ENCODE measurements at places on chromosomes 16 and 17.

DNA sequence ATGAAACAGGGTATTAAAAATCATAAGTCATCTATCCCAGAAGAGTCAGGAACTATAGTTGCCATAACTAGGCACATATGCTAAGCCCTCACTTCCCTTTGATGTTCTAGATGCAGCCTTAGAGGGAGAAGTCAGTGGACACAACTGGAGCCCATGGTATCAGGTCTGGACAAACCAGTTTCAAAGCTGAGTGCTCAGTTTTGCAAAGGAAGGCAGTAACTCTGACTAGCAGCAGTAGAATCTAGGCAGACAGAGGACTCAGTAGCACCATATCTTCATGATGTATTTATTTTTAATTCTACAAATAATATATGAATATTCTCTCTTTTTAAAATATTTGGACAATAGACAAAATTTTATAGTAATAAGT lies 11.7 kb upstream of the FAM20A start:
- DNase-seq: no peak

GRCh38 chr16:57970970-57971369 lies at the start of gene CNGB1:
CNGB1 (minus strand) TSS chr16:57971128; CDS start chr16:57967286, 3,842 bp downstream.
- no peak for DNase-seq

DNA sequence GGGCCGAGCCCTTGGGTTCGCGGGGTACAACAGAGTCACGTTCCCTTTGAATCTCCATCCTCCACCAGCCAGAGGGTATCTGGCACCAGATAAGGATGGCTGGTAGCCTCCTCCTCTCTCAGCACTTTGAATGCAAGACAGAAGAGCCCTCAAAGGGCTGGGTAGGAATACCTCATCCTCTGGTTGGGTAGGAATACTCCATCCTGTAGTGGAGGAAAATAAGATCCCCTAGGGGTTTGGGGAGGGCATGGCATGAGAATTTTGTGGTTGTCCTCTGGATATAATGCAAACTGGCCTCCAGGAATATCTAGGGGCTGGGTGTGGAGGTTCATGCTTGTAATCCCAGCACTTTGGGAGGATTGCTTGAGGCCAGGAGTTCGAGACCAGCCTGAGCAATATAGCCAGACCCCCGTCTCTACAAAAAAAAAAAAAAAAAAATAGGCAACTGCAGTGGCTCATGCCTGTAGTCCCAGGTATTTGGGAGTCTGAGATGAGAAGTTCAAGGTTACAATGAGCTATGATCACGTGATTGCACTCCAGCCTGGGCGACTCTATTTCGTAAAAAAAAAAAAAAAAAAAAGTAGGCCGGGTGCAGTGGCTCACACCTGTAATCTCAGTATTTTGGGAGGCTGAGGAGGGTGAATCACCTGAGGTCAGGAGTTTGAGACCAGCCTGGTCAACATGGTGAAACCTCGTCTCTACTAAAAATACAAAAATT lies 2.7 kb downstream of the IGFBP4 start:
- no peak for DNase-seq

- no peak for DNase-seq
Observed at GRCh38 chr17:81685108-81685507, 1.3 kb downstream of the HGS start.

DNA sequence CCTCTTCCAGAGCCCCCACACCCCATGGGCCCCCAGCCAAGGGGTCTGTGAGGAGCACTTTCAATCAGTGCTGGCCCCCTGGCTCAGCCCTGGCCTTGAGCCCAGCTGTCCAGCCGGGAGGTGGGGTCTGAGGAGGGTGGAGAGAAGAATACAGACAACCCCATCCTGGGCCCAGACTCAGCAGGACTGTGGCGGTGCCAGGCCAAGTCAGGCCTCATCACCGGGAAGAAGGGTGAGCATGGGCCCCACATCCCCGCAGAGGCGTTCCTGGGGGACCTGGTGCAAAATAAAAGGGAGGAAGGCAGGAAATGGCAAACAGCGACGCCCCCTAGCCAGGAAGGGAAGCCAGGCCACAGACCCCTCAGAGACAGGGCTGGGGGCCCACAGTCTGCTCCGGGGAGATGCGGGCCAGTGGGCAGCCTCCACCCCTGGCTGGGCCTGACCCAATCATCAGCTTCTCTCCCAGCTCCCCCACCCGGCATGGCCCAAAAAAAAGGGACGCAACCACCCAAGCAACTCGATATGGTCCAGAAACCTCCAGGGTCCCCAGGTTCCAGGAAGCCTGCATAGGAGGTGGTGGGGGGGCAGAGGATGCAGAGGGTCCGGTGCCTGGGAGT lies 20.6 kb downstream of the ZNF423 start:
- no peak for DNase-seq

- DNase-seq: no peak
Observed at GRCh38 chr16:47503936-47504335, 42.8 kb downstream of the PHKB start.

- no peak for DNase-seq
Observed at GRCh38 chr16:6250511-6250910, 1082.1 kb upstream of the RBFOX1 start.

DNA sequence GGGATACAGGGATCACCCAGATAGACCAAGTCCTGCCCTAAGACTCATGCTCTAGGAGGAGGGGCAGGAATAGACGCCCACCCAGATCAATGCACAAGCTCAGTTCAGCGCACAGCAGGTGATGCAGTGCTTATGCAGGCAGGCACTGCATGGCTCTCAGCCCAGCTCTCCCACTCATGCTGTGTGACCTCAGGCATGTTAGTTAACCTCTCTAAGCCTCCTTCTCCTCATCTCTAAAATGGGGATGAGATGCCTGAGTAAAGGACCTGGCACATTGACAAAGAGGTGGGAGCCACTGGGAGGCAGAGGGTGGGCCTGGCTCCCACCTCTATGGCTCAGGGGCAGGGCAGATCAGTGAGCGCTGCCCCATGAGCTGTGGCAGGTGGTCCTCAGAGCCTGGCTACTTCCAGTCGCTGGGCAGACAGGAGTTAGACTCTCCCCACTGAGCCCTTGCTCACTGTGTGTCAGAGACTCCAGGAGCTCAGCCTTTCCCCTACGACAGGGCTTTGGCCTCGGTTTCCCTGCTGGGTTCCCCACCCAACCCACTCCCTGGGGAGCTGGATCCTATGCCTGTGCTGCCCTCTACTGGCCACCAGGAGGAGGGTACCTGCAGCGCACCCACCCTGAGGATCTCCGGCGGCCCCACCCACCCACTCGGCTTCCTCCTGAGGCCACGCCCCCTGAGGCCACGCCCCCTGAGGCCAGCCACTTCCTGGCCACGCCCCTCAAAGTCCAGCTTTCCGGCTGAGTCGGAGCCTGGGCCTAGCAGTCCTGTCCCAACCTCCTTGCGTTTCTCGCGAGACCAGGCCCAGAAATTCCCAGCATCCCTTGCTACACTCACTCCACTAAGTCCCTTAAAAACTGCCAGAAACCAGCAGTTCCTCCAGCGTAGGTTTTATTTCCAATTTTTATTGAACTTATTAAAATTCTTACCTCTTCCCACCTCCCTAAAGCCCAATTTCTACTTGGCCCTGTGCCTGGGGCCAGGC lies 196.1 kb downstream of the GSG1L start:
- DNase-seq: no peak

GRCh38 chr17:69869667-69870066 lies 205.4 kb upstream of the KCNJ16 start:
- DNase-seq: no peak

DNA sequence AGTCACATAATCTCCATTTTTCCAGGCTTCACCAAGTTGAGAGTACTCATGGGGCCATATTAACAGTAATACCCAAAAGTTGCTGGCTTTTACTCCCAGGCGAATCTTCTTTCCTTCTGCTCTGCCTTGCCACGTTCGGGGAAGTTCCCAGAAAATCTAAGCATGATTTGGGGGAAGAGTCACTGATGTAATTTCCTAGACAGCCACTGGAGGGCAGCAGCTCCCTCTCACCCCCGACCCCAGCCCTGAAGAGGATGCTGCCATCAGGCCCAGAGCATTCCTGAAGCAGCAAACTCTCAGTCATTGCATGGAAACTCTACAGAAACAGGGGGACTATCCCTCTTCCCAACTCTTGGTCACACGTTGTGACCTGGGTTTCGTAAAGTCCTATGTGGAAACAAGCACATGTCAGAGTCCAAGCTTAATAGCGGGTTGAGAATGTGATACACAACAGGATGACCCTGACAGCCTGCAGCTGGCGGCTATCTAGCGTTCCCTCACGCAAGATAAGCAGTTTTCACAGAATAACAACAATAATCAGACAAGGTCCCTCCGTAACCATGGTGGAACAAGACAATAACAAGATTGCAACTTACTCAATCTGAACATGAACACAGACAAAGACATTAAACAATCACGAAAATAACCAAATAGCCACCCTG lies 43.8 kb upstream of the DHX40 start:
- peak; percentile 71 for DNase-seq

GRCh38 chr17:2398655-2399571 lies 1.9 kb downstream of the MNT start:
- no peak for DNase-seq

DNA sequence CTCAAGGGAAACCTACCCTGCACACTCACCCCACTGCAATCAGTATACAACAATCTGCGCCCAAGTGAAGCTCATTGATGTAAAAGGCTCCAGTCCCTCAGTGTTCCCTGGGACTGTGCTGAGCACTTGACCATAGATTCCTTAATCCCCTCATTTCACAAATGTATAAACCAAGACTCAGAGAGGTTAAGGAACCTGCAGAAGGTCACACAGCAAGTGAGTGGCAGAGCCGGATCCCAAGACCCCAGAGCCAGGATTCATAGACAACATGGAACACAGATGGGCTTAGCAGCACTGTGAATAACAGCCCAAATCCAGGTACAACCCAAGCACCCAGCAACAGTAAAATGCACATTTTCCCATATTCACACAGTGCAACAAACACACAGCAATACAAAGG lies 225.7 kb downstream of the C16orf78 start:
- DNase-seq: no peak

- no peak for DNase-seq
Observed at GRCh38 chr16:60419859-60420258, 1616.4 kb downstream of the CDH8 start.

- no peak for DNase-seq
Observed at GRCh38 chr16:5549802-5550201, 452.2 kb upstream of the EEF2KMT start.

DNA sequence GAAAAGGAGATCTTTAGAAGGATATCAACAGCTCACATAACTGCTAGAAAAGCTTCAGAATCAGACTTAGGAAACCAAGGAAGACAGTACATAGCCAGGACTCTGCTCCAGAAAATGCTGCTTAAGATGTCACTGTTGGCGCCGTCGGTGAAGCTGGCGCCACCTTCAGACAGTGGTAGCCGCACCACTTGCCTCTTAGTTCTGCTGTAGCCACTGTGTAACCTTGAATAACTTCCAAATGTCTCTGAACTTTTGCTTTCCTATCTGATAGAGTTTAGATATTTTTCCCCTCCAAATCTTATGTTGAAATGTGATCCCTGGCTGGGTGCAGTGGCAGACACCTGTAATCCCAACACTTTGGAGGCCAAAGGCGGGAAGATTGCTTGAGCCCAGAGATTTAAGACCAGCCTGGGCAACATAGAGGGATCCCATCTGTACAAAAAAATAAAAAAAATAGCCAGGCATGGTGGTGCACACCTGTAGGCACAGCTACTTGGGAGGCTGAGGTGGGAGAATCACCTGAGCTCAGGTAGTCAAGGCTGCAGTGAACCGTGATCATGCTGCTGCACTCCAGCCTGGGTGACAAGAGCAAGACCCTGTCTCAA lies 6.3 kb upstream of the USP31 start:
- no peak for DNase-seq

- no peak for DNase-seq
Observed at GRCh38 chr16:86118467-86119307, 219.7 kb downstream of the IRF8 start.

- peak; percentile 29 for DNase-seq
Observed at GRCh38 chr16:66344533-66345145, 21.9 kb upstream of the CDH5 start.

GRCh38 chr16:87966064-87966645 lies 14.9 kb downstream of the BANP start:
- no peak for DNase-seq

DNA sequence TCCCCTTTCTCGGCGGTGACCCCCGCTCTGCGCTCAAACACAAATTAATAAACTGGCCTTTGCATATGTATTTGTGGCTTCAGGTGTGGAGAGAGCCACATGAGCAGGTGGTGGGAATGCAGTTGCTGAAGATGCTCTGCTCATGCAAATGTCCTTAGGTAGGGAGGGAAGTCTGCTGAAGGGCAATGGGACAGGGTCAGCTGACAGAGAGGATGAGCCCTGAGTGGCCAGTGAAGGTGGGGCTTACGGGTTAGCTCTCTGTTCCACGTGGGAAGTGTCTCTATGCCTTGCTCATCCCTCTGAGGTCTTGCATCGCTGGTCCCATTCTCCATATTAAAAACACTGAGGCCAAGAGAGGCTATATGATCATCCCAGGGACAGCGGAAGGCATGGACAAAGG lies 74.2 kb upstream of the CCL1 start:
- DNase-seq: no peak

DNA sequence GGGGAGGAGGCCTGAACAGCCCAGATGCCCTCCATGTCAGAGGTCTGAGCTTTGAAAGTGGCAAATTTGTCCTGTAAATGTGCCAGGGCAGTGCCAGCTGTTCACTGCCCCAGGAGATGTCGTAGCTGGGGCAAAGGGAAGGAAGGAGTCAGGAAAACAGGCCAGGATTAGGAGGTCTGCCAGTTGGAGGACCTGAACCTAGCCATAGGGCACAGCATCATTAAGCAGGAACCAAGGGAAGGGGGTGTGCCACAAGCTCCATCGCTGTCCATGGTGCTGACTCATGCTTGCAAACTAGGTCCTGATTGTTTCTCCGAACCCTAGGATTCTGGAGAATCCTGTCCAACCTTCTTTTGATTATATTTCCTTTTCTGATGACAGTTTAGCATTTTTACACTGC lies 124.2 kb downstream of the TMEM132E start:
- no peak for DNase-seq

DNA sequence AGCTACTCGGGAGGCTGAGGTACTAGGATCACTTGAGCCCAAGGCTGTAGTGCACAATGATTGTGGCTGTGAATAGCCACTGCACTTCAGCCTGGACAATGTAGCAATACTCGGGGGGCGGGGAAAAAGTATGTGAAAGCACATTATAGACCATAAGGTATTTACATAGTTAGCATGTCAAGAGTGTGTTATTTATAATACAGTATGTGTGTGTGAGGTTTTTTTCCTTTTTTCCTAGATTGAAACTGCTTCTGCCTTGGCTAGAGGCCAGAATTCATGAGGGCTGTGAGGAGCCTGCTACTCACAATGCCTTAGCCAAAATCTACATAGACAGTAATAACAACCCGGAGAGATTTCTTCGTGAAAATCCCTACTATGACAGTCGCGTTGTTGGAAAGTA lies 30.5 kb downstream of the PTRH2 start:
- no peak for DNase-seq

GRCh38 chr16:1741553-1742165 lies 29.7 kb downstream of the NME3 start:
- DNase-seq: no peak

Measured in NCI-H1694 (cell line).